ENCODE measurements at places on chromosomes 3 and 15.

DNA sequence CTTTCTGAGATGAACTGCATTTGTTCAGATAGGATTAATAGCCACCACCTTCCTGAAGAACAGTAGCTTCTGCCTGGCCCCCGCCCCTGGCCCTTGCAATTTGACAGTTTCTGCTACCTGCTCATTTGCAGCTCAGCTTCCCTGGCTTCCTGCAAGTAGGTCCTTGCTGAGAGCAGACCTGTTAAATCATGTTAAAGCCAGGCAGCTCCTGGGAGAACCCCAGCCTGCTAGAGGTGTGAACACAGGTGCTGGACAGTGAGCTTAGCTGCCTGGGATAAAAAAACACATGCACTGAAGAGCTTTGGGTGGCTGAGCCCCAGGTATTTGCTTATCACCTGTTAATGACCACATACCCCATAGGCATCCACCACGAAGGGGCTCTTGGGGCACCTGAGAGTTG is 143.4 kb downstream of the PTPRG start:
- DNase-seq, result no peak

DNA sequence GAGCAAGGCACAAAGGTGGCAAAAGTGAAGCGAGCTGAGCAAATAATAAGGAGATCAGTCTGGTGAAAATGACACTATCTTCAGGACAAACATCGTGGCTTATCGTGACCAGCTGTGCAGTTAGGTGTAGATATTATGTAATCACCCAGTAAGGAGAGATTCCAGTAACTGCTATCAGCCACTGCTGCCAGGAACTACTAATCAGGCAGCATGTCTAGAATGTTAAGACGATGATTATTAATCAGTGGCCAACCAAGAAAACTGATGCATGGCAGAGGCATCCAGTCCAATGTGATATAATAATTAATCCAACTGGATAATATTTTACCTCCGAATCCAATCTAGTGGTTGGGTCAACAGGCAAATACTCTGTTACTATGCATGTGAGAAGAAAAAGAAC is 252.7 kb upstream of the ZPLD1 start:
- DNase-seq, result no peak

DNA sequence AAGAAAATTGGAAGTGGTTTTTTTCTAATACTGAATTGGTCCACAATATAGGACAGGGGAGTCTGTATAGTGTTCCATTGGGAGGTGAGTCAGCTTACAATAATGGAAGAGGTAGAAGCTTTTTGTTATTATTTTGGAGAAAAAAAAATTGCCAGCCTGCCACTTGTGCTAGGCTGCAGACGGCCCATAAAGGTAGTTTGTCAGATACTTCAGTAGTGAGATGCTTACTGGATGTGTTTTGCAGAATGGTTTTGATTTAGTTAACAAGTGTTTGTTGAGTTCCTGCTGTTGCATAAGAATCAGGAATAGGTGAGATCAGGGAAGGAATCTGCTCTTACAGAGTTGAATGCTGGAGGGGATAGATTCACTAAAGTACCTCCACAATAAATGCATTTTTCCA is 1.0 kb downstream of the DTWD1 start:
- no peak for DNase-seq

DNA sequence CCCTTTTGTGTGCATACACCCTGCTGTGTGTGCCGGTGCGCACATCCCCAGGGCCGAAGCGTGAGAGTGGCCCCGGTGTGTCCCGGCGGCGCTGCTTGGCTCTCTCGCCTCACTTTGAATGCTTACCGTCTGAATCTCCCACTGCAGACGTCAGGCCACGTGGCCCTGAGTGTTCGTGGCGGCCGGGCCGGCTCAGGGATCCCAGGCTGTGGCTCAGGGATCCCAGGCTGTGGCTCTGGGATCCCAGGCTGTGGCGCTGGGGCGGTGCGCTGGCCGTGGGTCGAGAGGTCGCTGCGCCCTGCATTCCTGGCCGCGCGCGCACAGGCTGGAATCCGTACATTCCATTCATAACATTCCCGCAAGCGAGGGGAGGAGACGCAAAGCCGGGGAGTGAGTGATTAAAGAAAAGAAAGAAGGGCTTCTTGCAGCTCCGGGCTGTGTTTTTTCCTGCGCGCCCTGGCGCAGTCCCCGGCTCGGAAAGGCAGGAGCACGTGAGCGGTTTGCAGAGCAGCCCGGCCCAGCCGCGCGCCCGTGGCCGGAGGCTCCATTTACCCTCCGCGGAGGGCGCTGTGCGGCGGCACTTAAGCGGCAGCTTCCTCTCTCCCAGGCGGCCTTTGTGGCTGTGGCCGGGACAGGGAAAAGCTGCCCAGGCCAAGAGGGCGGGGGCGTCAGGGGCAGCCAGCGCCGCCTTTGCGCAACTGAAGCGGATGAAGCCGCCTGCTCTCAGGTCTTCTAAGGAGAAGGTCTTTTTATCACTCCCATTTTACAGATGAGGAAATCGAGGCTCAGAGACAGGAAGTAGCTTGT is 87.0 kb upstream of the ALDH1L1 start:
- DNase-seq, result no peak

DNA sequence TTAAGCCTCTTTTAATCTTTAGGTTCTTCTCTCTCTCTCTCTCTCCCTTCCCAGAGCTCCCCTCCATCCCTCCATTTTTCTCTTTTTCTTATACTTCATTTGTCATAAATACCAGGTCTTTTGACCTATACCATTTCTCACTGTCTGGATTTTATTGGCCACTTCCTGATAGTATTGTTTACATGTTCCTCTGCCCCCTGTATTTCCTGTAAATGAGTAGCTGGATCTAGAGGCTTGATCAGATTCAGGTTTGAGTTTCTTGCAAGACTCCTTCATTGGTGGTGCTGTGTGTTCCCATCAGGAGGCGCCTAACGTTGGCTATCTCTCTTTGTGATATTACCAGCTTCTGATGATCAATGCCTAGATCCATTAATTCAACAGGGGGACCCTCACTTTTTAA is 42.2 kb downstream of the DAPK2 start:
- DNase-seq, result no peak

DNA sequence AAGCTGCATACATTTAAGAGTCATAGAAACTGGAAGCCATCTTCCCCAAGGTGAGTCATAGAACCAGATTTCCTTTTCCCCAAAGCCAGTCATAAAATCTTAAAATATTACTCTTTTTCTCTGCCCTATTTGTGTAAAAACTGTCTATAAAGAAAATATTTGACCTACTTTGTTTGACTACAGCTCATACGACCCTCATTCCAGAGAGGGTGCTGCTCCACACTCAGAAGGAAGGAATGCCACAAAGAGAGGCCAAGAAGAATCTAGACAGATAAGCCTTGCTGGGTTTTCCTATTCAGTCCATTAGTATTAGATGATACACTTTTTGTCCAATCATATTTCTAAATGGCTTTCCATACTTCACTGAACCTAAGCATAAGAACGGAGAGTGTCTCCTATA is 671.6 kb upstream of the SGO1 start:
- no peak for DNase-seq

DNA sequence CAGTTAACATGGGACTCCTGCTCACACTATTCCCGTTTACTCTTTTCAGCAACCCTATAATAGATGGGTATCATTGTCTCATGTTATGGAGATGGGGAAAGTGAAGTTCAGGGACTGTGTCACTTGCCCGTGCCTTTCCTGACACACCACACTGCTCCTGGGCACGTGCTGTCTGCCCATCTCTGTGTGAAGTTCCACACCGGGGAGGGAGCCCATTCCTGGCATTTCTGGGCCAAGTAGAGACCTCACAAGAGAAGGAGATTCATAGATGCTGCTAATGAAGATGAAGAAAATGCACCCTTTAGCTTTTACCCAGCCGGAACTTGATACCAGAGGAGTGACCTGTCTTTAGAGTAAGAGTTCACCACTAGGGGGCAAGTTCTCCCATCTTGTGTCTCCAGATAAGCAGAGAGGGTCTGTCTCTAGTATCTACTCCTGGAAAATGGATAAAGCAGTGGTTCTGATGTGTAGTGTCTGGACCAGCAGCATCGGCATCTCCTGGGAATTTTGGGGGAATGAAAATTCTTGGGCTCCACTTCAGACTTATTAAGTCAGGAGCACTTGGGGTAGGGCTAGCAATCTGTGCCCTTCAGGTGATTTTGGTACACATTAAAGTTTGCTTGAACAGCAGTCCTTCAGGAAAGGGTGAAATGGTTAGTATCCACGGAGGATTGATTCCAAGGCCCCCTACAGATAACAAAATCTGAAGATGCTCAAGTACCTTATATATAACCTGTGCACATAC is 2.0 kb upstream of the TOPBP1 start:
- DNase-seq, result no peak

DNA sequence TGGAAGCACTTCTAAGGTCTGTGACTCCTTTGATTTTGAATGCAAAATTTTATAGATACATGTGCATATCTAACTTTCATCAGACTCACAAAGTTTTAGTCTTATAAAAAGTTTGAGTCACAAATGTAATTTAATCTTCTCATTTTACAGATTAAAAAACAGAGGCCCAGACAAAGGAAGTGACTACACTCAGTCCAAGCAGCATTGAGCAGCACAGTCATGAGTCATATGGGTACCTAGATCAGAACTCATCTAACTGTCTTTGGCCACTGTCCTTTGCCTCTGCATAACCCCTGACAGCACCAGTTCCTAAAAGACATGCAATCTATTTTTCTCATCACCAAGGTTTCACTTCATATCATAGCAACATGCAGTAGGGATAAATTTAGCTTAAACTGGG is 210.7 kb upstream of the KCNH8 start:
- no peak for DNase-seq

DNA sequence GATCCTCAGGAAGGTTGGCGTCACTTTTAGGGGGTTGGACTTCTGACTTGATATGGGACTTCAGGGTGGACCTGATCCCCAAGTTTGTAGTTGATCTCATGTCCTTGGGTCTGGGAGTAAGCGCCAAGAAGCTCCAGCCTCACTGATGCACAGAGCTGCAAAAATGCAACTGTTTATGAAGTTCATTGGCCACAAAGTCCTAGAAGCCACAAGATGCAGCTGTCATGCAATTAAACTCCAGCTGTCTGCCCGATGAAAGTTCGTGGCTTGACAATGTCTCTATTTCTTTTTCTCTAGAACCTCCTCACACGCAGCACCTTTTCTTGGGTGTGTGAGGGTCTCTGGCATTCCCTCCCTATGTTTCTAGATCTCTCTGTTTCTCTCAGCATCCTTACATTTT is 9.2 kb upstream of the ACAN start:
- no peak for DNase-seq

- no peak for DNase-seq
Observed at GRCh38 chr3:123769356-123769743, 114.8 kb downstream of the MYLK start.

DNA sequence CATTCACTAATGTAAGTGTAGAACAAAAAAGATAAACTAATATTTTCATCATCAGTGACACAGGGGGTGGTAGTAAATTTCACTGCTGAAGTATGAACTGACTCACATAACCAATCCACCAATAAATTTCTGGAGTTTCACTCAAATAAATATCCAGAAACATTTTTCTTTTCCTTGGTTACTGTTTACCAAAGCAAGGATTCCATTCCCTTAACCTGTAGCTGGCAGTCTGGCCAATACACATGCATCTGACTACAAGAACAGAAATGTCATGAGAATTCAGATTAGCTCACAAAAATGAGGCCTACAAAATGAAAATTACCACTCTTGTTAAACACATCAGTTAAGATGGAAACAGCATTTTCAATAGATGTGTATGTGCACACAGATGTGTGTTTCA is 80.3 kb downstream of the STAG1 start:
- no peak for DNase-seq

- DNase-seq, result no peak
Observed at GRCh38 chr15:90055182-90055581, 47.1 kb downstream of the IDH2 start.

- no peak for DNase-seq
Observed at GRCh38 chr3:73762855-73763254, 138.1 kb upstream of the PDZRN3 start.

DNA sequence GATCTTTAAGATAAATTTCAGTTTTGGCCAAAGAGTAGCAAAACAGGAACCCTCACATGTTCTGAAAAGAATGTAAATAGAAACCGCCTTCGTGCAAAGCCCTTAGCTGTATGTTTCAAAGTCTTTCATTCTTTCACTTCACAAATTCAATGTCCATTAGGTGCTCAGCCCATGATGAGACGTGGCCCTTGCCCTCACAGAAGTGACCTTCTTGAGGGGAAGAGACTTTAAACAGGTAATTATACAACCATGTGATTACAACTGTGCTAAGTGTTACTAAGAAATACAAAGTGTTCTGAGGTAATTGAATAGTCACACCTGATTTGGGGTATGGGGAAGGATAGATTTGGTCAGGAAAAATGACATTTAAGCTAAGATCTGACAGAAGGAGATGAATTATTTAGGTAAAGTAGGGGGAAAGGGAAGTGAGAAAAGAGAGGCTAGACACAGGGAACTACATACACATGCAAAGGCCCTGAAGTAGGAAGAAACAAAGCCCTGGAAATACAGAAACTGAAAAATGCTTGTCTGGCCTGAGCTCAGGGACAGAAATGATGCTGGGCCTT is 19.6 kb downstream of the HSPBAP1 start:
- DNase-seq, result no peak

GRCh38 chr3:2247831-2248230 is 149.2 kb downstream of the CNTN4 start:
- no peak for DNase-seq

GRCh38 chr15:65184305-65184867 is 756 bp downstream of the CLPX start:
- peak; percentile 17 for DNase-seq

DNA sequence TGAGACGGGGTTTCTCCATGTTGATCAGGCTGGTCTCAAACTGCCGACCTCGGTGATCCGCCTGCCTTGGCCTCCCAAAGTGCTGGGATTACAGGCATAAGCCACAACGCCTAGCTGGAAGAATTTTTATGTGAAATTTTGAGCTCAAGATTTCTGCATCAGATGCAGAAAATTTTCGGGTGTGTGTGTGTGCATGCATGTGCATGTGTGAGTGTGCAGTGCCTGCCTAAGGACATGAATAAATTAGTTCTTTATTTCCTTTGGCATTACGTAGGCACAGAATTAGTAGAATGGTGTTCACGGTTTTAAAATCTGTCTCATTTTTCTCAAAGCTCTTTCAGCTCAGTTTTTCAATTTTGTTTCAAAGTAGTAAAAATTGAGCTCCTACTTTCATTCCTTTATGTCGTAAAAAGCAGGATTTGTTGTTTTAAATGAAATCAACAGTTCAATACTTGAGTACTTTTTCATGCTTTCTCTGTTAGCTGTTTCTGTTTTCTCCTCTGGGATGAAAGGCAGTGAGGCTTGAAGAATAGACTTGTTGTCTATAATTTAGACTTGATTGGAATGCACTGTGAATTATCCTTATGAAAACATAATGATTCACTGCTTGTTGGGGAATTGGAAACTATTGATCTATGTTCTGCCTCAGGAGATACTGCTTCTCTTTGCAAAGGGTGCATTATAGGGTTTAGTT is 23.3 kb upstream of the RAB11A start:
- DNase-seq, result no peak

- no peak for DNase-seq
Observed at GRCh38 chr15:94174399-94174802, 57.0 kb upstream of the MCTP2 start.

GRCh38 chr3:136277634-136278033 is 27.5 kb downstream of the PCCB start:
- DNase-seq, result no peak

GRCh38 chr3:149233323-149233722 is 11.7 kb upstream of the CP start:
- no peak for DNase-seq

GRCh38 chr15:58627046-58627445 is 122.5 kb downstream of the ADAM10 start:
- DNase-seq, result no peak

Measured in activated T-helper 9 cell treated with anti-CD3 and anti-CD28 coated beads, Interleukin-2, amount 50 U/mL, for 16 hours (primary cell).